ENCODE measurements at places on chromosomes 13 and 19.

DNA sequence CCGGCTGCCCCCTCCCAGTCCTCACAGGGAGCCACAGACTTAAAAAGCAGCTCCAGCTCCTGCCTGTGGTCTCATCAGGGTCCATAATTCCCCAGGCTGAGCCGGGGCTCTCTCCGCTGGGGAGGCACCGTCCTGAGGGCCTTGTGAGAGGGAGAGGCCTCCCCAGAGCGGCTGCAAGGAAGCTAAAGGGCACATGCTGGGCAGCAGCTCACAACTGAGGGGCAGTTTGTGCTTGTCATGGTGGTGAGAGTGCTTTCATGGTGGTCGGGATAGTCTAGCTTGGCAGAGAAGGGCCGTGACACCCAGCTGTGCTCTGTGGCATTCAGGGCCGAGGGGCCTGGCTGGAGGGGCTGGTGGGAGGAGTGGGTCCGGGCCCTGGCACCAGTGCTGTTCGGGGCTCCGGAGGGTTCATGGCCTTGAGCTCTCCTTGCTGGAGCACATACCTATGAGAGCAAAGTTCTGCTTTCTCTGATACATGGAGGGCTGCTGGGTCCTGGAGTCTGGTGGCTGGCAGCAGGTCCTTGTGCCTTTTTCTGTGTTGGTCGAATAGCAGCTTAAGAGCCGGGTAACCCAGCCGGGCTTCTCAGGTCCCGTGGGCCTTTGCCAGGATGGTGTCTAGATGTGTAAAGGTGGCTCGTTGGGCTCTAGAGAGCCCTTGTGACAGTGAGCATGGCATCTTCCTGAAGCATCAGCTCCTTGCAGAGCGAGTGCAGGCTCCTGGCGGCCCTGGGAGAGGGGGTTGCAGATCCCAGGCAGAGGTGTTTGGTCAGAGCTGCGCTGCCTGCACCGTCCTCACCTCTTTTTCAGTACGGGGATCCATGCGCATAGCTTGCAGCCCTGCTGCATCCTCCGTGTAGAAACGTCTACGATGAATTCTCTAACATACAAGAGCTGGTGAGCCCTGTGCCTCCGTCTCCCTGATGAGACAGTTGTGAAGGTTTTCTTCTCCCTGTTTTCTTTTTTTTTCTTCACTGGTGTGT, 8.8 kb downstream of the UPF1 start:
- DNase-seq: no peak

DNA sequence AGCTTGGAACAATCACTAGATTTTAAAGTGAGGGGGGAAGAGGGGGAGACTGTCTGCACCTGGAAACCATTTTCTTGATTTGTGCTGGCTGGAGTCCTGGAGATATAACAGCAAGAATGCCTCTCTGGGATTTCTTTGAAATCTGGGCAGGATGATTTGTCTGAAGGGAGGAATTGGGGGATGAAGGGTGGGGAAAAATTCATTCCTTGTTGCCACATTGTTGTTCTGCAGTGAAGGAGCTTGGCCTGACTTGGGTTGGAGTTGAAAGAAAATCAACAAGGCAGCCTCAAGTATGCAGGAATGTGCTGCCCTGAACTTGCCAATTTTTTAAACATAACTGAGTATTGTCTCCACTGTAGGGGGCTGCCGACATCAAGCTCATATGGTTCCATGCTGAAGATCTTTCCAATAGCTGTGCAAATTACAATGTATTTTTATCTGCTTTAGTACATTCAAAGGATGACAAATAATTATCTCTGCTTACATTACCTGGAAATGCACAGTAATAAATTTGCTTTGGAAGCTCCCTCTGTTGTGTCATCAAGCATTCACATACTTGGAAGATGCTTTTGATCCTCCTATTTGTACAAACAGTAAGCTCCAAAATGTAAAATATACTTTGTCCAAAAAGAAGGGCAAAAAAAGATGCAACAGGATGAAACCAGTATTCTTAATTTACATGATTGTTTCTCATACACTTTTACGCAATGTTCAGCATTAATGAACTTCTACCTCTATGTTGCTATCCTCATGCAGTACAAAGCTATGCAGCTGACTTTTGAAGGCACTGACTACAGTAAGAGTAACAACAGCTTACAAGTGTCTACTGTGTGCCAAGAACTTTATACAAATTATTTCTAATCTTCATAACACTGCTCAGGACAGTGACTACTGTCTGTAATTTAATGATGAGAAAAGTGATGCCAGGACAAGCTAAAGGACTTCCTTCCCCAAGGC, 627.9 kb upstream of the KLF12 start:
- DNase-seq: no peak

DNA sequence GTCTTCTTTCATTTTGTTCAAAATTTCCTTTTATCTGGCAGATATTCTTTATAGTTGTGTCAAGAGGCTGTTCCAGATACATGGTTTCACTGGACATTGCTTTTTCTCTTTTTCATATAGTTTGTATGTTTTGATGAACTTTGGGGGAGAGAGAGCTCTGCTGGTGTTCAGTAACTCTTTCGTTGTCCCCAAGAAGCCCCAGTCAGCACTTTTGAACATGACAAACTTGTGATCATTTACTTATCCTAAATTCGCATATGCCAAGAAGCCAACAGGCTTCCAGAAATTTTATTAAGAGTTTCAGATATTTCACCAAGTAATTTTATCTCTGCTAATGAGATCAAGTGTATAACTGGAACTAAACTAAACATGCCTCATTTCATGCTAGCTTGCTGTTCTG, 275.8 kb upstream of the GPC6 start:
- no peak for DNase-seq

- peak; percentile 19 for DNase-seq
These were observed 8.8 kb upstream of the SULT2B1 start for GRCh38 chr19:48543121-48543710.

- DNase-seq: peak; percentile 50
These were observed 3.3 kb upstream of the ICAM4 start for GRCh38 chr19:10283301-10284064.

- no peak for DNase-seq
These were observed 5.6 kb upstream of the SIGLEC12 start for GRCh38 chr19:51507192-51507591.

DNA sequence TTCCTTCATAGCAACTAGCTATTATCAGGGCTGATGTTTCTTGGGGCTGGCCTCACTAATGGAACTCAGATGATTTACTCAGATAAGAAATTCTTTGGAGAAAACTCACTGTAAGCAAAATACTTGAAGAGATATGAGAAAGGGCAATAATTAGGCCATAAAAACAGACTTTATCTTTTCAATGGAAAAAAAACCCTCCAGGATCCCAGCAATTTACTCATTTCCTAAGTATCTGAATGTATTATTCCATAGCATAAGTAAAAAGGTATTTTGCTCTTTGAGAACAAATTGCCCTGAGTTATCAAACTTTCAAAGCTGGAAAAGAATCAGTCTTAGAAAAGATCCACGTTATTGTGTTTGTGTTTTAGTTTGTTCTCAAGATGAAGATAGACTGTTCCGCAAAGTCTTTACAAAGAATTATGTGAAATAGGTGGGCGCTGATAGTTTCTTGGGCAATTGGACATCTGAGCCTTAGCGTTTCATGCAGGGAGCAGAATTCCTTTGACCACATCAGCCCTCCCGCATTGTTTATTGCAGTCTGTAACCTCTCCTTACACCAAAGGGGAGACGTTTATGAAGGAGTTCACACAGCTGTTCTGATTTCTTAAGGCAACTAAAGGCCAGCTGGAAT, 29.1 kb upstream of the CSNK1A1L start:
- no peak for DNase-seq

- no peak for DNase-seq
These were observed 55.9 kb downstream of the ERCC5 start for GRCh38 chr13:102901615-102902305.

GRCh38 chr13:30235216-30235615, 72.1 kb downstream of the KATNAL1 start:
- DNase-seq: no peak

DNA sequence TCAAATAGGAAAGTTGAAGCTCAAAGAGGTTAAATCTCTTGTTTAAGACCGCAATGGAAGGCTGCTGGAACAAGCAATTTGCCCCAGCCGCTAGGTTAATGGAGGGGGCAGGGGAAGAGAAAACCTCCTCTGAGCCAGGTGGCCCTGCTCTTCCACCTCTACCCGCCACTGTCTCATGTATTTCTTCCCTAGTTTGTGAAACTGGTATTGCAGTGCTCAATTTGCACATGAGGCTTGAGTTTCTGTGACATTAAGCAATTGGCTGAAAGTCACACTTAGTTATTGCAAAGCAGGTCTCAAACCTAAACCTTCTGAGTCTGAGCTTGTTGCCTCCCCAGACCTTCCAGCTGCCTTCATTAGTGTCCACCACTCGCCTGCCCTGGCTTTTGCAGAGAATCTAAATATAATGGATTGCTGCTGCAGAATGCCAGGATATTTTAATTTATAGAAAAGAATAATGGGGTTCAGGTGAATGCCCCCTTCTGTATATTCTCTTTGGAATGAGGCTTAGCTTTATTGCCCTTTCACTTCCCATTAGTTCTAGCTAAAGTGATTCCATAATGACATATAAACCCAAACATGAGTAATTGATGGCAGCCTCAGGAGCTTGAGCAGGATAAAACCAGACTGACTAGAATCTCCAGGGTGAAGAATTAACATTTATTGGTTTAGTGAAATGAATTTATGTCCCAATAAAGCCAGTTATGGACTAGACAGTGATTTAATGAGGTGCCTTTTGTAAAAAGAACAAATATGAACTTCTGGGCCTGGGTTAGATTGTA, 27.0 kb upstream of the OLFM4 start:
- no peak for DNase-seq

DNA sequence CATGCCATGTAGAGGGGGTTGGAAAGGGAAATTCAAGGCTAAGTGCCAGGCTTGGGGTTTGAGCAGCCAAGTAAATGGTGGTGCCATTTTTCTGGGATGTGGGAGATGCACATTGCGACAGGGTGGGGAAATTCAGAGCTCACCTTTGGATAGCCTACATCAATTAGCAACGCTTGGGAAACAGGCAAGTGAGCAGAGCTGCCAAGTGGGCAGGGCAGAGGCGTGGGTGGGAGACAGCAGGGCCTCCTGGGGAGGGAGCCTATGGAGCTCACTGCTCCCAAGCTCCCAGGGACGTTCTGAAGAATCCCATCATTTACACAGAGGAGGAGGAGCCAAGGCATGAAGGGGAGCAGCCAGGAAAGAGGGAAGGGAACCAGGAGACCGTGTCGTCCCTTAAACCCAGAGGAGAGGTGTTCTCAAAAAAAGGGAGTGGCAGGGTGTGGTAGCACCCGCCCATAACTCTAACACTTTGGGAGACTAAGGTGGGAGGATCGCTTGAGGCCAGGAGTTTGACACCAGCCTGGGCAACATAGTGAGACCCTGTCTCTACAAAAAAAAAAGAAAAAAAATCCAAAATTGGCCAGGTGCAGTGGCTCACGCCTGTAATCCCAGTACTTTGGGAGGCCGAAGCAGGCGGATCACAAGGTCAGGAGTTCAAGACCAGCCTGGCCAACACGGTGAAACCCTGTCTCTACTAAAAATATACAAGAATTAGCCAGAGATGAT, 11.5 kb upstream of the CCNE1 start:
- no peak for DNase-seq

DNA sequence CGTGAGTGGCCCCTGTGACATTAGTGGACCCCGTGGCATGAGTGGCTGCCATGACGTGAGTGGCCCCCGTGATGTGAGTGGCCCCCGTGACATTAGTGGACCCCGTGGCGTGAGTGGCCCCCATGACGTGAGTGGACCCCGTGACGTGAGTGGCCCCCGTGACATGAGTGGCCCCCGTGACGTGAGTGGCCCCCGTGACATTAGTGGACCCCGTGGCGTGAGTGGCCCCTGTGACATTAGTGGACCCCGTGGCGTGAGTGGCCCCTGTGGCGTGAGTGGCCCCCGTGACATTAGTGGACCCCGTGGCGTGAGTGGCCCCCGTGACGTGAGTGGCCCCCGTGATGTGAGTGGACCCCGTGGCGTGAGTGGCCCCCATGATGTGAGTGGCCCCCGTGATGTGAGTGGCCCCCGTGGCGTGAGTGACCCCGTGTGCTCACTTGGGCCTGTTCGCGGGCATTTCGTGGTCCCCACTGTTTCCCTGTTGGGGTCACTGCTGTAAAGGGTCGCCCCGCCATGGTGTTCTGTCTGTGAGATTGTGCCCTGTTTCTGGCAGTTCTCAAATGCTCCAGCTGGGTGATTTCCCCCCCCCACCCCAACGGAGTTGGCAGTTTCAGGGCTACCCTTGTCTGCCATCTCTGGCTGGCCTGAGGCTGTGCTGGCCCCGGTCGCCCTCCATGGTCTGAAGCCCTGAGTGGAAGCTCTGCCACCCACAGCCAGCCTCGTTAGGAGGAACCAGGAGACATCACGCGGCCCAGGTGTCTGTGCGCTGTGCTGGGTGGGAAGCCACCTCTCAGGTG, 64.2 kb downstream of the MCF2L start:
- DNase-seq: no peak

- no peak for DNase-seq
These were observed 262 bp downstream of the COX7A1 start for GRCh38 chr19:36152019-36152351.

DNA sequence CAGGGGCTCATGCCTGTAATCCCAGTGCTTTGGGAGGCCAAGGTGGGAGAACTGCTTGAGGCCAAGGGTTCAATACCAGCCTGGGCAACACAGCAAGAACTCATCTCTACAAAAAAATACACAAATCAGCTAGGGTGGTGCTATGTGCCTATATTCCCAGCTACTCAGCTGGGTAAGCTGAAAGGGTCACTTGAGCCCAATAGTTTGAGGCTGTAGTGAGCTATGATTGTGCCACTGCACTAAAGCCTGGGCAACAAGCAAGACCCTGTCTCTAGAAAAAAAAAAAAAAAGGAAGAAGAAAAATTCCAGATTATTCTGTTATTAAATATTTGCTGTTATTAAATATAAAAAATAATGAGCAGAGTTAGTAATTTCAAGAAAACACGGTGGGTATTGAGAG, 131.1 kb downstream of the RGCC start:
- no peak for DNase-seq

- no peak for DNase-seq
These were observed 1775.1 kb upstream of the PCDH20 start for GRCh38 chr13:63190742-63191141.

- DNase-seq: no peak
These were observed 14.1 kb upstream of the MYH14 start for GRCh38 chr19:50189331-50189730.

GRCh38 chr19:42850981-42851717, 28.4 kb downstream of the PSG1 start:
- peak; percentile 33 for DNase-seq

DNA sequence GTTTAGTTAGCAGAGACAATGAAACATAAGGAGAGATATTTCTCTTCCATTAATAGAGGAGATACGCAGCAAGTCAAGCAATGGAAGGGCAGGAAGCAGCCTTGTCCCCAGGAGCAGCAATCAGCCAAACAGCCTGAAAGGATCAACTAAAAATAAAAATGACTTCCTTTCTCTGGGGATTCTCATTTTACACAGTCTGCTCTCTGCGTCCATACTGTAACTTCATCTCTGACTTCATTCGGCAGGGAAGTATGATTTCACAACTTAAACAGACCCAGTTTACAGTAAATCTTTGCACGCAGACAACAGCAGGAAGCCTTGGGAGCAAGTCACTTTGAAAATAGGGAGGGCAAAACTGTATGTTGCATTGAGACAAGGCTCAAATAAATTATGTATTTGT, 826.7 kb downstream of the DIAPH3 start:
- DNase-seq: no peak

All from LoVo (cell line).